ENCODE measurements at places on chromosomes 12 and 14. TPM values are rescaled to one million over a fixed set of nuclear protein-coding genes. Genes with fewer than 3 reads are reported as not detected.
A peak's percentile ranks its signal among the peaks of the same experiment; 100 is the strongest.

Gene NGB
- total RNA-seq: not detected

Gene KRAS
- 34.6 TPM for total RNA-seq

Gene NANOG
- not detected for total RNA-seq

Gene OR4E2
- not detected for total RNA-seq

Gene SLC38A4
- not detected for total RNA-seq

Gene PFDN5
- 692 TPM for total RNA-seq

Gene ZNF385A
- 1.4 TPM for total RNA-seq

Gene RASSF8
- total RNA-seq: not detected

Gene ACSM4
- not detected for total RNA-seq

Gene SERPINA1
- total RNA-seq: 0.68 TPM

Gene SERPINA5
- not detected for total RNA-seq

Gene MSRB3
- total RNA-seq: 0.37 TPM

Gene WNT1
- not detected for total RNA-seq

Gene BTG1
- 174 TPM for total RNA-seq

Gene SLC39A2
- total RNA-seq: 0.81 TPM

DNA sequence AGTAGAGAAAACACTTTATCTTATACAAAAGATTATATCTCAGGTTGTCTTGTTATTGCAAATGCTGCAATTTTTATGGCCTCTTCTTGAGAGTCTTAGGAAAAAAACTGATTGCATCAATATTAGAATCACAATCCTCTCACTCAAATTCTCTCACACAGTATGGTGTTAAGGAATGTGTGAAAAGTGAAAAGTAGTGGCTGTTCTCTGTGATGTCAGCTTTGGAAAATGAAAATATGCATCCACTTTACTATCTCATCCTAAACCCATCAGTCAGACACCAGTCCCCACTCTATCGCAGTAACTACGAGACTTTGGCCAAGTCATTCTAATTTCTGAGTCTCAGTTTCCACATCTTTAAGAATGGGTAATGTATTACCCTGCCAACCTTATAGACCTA lies 32.6 kb upstream of the NTF3 start:
- DNase-seq: no peak

- DNase-seq: no peak
Measured at GRCh38 chr12:71804505-71804904, 35.1 kb upstream of the TBC1D15 start.

- no peak for DNase-seq
Measured at GRCh38 chr14:53368066-53368465, 214.9 kb upstream of the DDHD1 start.

DNA sequence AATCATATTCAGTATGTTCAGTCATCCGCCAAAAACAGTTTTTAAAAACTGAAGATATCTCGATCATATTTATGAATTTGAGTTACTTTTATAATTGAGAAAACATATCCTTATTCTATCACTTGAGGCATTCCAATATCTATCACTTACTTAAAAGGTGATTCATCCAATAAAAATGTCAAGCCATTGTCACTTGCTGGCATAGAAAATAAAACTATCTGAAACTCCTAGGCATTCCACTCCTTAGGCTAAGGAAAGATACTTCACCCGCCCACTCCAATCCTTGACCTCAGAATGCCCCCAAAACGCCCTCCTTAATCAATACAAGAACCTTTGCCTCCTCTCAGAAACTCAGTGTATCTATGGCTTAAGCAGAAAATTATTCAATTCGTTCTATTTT lies 51.3 kb upstream of the AMIGO2 start:
- DNase-seq: no peak

DNA sequence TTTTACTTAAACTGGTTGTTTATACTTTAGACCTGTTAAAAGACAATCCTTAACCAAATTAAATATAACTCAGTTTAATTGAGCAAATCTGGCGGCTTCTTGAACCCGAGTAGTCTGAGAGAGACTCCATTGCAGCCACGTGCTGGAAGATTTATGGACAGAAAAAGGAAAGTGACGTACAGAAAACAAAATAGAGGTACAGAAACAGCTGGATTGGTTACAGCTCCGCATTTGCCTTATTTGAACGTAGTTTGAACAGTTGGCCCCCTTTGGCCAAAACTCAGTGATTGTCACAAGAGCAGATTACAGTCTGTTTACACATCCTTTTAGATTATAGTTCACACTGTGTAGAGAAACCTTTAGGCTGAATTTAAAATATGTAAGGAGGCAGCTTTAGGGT lies 155.9 kb downstream of the RAD51B start:
- no peak for DNase-seq

- no peak for DNase-seq
Measured at GRCh38 chr12:104694161-104694560, 237.4 kb downstream of the CHST11 start.

GRCh38 chr14:76918256-76918781 lies 92.1 kb downstream of the LRRC74A start:
- no peak for DNase-seq

DNA sequence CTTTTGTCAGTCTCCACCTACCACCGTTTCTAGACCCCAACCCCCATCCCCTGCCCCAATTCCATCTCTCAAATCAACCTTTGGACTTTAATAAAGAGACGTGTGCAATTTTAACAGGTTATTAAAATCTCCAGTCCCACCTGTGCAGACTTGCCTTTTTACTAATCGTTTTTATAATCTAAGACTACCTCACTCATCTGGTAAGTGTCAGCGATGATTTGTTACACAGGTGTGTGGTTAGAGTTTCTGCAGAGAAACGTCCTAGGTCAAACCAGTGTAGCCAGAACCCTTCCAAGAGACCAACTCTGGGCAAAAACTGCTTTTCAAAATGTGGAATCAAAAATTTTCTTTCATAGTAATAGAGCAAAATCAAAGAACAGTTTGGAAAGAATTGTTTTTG lies 60.4 kb upstream of the PELI2 start:
- DNase-seq: no peak

DNA sequence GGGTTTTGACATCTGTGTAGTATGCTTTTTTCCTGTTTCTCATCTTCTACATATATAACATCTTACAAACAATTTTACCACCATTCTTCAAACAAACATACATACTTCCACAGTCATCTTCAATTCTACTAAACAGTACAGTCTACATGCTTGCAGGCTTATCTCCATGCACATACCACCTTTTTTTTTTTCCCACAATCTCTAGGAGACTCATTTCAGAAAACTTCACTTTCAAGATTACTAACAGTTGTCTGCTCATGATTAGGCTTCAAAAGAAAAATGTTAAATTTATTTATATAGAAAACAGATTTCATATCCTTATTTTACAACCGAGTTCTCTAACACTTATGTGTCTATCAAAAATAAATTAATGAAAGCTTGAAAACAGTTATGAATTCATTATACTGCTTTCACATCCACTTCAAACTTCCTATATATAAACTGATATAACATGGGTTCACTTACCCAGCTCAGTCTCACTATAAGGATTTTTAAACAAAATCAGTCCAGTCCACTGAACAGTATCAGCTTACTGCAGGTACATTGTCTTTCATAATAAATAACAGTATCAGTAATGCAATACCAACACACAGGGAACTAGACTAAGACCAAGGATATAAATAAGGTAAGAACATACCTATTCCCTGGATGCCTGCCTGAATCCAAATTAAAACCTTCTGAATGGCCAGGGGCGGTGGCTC lies 42.5 kb downstream of the LRP6 start:
- no peak for DNase-seq

DNA sequence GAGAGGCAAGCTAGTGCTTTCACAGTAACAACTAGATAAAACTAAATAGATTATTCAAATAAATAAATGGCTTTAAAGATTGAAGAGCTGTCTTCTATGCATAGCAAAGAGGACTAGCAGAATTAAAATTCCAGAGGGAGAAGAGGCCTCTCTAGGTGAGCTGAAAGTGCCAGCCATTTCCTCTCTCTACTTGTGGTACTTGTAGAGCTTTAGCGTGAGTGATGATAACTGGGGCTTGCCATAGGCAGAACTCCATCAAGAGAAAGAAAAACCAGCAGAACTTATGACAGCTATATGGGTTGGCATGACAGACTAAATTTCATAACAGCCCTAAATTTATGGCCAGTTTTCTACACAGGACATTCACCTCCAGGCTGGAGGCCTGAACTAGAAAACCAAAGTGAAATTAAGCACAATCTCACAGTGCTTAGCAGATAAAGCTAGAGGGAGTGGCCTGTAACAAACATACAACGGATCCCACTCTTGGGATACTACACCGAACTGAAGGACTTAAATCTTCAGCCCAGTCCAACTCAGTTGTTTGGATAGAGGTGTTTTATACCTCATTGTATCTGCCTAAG lies 11.0 kb downstream of the SPTLC2 start:
- DNase-seq: no peak

DNA sequence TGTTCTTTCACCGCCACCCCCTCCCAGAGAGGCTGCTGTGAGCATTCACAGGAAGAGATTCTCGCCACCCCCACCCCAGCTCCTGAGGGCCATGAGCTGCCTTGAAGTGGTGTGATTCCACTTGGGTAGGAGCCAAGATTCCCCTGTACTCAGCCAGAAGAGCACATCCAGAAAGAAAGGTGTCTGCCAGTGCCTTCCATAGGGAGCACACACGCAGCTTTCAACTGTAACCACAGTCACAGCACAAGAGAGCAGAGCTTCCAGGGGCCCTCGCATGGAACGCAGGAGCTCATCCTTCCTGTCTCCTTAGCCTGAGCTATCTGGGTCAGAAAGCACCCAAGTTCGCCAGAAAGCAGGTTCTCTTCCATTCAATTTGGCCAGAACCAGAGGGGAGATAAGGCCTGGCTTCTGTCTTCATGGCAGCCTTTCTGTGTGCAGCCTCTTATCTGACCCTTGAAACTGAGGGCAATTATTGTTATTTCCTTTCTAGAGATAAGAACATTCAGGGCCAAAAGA lies 66.6 kb upstream of the SCN8A start:
- no peak for DNase-seq

- no peak for DNase-seq
Measured at GRCh38 chr12:119803381-119803791, 73.7 kb downstream of the CIT start.

DNA sequence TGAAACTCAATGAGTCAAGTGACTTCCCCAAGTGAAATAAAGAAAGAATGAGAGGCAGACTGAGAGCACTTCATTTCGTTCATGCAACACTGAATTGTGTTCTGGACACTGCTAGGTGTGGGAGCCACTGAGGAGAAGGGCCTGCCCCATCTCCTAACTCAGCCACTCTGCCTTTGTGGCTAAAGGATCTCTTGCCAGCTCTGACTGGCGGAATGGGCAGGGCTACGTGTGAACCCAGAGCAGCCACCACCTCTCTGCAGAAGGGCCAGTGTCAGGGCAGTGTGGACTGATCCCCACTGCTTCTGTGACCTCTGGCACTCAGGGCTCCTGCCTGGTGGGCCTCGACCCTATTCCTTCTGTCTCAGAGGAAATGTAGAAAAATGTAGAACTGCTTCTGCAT lies 46.5 kb upstream of the GZMB start:
- DNase-seq: no peak

GRCh38 chr12:112126000-112126438 lies 659 bp downstream of the TRAFD1 start:
- no peak for DNase-seq

DNA sequence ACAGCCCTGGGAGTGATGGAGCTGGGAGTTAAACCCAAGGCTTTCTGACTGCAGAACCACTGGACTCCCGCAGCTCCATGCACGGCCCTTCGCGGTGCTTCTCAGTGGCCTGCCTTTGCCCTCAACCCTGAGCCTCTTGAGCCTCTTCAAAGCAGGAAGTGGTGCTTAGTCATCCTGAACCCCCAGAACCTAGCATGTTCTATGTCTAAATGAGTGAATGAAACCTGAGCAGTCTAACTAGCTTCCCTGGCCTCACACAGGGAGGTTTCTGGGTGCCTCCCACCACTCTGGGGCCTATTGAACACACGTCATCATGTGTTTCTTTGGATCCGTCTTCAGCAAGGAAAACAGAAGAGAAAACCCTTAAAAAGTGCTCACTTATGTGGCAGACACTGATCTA lies 117.9 kb upstream of the SFSWAP start:
- no peak for DNase-seq

DNA sequence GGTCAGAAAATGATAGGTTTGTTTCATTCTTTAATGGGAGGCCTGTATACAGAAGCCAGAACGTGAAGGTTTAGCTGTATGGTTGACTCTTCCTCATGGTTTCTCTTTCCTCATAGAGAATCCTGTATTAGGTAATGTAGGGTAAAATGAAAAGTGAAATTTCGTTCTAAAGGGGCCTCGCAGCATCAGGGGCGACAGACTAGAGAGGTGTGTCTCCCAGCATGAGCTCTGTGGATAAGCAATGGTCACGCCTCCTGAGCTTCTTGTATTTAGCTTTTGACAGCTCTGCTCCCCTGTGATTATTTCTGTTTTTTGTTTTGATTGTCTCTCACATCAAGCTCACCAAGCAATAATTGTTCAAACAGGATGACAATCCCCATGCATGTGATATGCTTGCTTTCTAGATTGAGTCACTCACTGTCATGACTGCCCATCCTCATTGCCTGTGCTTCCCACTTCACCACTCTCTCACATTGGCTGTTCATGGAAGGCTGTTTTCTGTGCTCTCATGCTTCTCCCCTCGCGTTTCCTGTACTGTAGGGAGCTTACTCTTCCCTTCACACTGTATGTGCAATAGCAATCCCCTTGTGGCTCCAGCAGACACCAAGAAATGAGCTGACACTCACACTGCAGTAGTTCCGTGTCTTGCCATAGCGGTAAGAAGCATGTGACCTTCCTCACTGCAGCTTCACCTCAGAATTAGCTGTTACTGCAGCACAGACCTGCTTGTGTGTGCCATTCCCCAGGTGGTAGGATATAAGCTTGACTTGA lies 44.0 kb downstream of the RAD52 start:
- DNase-seq: peak; percentile 16

DNA sequence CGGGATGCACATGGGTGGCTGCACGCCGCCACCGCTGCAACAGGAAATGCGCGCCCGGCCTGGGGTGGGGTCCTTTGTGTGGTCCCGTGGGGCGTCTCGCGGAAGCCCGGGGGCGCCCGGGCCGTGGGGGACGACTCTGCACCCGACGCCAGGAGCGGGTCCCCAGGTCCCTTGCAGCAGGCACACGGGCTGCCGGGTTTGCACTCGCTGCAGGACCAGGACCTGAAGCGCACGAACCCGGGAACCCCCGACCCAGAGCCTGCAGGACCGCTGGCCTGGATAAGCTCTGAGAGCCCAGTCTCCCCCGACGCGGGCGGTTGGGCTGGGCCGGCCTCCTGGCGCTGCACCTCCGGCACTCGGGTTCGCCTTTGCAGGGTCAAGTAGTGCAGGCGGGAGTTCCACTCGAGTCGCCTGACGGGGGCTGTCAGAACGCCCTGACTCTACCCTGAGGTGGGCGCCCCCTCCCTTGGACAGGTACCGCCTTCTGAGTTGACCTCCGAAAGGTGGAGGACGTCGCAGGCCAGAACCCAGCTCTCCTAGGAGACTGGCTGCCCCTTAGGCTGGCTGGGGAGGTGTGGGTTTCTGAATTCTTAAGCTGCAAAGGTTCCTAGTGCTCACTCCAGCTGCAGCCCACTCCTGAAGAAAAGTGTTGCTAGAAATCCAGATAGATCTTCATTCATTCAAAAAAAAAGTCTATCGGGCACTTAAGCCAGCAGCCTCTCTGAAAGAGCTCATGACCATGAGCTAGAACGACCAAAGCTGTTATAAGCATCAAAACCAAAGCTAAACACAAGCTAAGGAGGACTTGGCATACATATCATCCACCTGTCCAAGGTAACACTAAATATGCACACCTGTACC lies 68.0 kb downstream of the RNF34 start:
- DNase-seq: no peak

Data from naive thymus-derived CD4-positive, alpha-beta T cell (primary cell).